ENCODE measurements at places on chromosomes 5 and 9.
A peak's percentile ranks its signal among the peaks of the same experiment; 100 is the strongest.

DNA sequence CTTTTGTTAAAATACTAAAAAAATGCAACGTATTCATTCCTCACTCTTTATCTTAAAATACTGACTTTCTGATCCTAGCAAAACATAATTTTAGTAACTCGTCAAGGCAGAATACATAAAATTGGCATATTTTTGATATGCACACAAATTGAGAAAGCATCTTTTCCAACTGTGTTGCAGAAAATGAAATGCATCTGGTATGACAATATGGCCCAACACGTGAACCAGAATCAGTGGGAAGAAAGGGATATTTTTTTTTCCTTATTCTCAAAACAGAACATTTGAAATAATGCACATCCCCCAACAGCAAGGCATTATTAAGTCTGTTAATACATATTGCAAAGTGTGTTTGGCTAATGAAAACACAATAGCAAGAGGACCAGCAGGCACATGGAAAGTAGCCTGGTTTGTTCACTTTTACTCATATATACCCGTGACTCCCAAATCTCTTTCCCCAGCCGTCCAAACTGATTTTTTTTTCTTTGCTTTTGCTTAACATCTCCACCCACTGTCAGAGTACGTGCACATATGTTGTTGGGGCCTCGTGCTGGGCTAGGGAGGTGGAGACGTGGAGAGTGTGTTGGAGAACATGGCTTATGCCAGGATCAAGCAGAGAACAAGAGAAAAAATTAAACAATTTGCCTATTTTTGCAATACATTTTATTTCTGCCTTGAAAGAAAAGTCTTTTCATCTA, 4.3 kb downstream of the MCTP1 start:
- DNase-seq = no peak

- DNase-seq = no peak
These were observed 194.7 kb downstream of the SREK1 start for GRCh38 chr5:66338828-66339227.

DNA sequence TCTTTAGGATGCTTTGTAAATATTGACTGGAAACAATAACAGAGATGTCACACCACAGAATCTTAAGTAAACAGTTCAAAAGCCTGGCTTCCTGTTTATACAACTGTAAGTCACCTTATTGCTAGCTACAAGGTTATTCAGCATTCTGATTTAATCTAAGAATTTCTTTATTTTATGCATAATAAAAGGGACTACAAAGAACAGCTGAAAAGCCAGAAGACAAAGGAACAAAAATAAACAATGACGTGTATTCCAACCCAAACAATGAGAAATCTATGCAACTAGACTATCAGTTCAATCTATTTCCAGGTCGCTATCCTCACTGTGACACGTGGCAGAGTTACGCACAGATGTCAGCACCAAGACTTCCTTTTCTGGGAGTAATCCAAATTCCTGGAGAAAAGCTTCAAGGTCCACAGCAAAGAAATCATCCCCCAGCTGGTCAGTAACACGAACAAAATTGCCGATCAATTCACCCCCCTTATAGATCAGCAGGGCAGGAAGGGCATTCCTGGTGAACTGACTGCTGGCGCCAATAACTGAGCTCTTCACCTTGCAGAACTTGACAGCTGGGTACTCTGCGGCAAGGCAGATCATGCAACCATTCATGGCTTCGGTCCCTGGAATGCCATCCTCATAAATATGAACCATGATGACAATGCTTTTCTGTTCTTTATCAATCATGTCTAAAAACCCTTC, 8.4 kb downstream of the PDCL start:
- no peak for DNase-seq

DNA sequence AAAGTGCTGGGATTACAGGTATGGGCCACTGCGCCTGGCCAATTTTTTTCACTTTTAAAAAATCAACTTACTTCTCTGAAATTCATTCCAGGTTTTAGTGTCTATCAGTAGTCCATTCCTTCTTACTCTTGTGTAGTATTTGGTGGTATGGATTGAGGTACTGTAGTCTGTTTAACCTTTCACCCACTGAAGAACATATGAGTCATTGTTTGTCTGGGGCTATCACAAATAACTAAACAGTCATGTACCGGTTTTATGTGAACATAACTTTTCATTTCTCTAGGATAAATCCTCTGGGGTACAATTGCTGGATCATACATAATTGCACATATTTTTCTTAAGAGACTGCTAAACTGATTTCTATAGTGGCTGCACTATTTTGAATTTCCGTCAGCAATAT, 1188.0 kb upstream of the CDH9 start:
- DNase-seq = no peak

- no peak for DNase-seq
These were observed 61.6 kb downstream of the PSAT1 start for GRCh38 chr9:78358329-78359051.

GRCh38 chr9:129586245-129586644, 34.7 kb downstream of the C9orf50 start:
- no peak for DNase-seq

GRCh38 chr9:114072184-114073140, 5.6 kb downstream of the AMBP start:
- DNase-seq = no peak

- DNase-seq = no peak
These were observed 468.9 kb downstream of the ACTL7B start for GRCh38 chr9:108386859-108387384.

DNA sequence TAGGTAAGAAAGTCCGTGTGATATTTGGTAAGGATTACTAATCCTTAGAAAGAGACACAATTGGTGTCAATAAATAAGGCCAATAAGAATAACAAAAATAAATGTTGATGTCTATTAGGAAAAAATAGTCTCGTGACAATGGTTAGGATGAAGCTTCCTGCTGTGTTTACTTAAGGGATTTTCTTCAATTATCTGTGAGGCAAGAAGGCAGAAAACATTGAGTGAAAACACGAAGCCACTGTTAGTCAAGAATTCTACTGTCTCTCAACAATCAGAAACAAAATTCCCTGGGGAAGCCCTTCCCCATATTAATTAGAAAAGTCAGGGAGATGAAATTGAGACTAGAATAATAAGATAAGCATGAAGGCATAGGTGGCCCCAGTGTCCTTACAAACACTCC, 149.0 kb downstream of the SYK start:
- DNase-seq = no peak

DNA sequence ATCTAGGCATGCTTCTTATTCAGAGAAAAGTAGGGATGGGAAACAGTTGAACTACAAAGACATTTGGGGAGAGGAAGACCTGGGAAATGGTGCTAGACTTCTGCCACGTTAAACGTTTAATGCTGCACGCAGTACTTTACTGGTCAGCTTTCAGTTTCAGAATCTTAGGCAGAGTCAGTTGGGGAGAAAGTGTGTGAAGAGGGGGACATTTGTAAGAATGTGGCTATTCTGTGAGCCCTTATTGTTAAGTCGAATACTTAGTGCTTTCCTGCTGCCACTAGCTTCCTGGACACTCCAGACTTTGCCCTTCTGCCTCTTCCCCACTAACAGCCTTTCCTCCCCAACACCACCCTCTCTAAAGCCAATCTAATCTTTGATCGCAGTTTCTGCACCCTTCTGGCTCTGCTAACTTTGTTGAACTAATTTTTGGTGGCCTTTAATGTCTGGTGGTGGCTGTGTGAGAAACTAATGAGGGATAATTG, 6.1 kb downstream of the CYSTM1 start:
- DNase-seq = peak; percentile 4

DNA sequence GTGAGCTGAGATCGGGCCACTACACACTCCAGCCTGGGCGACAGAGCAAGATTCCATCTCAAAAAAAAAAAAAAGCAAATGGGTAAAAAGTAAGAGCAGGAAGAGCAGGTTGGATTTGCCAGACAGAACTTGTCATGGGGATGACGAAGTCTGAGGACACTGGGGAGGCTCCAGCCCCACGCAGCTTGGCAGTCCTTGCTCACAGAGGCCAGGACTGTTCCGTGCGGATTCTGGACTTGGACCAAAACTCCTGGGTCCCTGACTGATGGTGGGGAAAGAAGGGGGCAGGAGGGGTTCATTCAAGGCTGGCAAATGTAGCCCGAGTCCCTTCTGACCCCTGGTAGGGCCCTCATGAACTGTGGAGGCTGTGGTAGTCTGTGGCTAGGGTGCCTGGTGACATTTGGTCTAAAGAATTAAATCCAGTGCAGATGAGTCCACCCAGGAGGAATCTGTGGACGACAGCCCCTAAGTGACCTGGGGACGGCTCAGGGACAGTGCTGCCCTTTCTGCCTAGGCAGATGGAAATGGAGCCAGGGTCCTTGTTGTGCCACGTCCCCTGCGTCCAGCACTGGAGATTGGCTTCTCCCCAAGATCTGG, 3.1 kb downstream of the FGD3 start:
- DNase-seq = no peak

Data from bone marrow (tissue), 2 donors.